ENCODE measurements at places on chromosomes 1 and 21.

GRCh38 chr1:189804352-189804751, 673.3 kb downstream of the BRINP3 start:
- no peak for DNase-seq

GRCh38 chr1:93880731-93881130, 1.7 kb upstream of the DNTTIP2 start:
- DNase-seq: no peak

DNA sequence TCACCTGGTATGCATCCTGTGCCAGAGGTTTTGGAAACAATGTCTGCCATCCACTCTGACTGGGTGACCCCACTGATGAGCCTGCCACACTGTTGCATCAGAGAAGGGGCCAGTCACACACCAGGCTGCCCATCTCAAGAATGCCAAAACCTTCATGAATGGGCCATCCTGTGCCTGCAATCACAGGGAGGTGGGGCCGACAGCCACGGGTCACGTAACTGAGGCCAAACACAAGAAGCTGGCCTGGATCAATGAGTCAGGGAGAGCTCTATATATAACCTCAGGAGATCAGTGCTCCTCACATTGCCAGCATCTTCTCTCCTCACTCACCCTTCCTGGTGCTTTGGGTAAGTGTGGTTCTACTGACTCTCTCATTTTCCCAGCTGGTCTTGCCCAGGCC, at the start of gene LORICRIN:
Gene LORICRIN (plus strand): TSS at position 301 of the 400 bp plus-strand sequence. CDS start 1,263 bp downstream, outside the sequence.
- no peak for DNase-seq

- DNase-seq: no peak
These were observed 376.9 kb downstream of the HHIPL2 start for GRCh38 chr1:222171005-222171404.

DNA sequence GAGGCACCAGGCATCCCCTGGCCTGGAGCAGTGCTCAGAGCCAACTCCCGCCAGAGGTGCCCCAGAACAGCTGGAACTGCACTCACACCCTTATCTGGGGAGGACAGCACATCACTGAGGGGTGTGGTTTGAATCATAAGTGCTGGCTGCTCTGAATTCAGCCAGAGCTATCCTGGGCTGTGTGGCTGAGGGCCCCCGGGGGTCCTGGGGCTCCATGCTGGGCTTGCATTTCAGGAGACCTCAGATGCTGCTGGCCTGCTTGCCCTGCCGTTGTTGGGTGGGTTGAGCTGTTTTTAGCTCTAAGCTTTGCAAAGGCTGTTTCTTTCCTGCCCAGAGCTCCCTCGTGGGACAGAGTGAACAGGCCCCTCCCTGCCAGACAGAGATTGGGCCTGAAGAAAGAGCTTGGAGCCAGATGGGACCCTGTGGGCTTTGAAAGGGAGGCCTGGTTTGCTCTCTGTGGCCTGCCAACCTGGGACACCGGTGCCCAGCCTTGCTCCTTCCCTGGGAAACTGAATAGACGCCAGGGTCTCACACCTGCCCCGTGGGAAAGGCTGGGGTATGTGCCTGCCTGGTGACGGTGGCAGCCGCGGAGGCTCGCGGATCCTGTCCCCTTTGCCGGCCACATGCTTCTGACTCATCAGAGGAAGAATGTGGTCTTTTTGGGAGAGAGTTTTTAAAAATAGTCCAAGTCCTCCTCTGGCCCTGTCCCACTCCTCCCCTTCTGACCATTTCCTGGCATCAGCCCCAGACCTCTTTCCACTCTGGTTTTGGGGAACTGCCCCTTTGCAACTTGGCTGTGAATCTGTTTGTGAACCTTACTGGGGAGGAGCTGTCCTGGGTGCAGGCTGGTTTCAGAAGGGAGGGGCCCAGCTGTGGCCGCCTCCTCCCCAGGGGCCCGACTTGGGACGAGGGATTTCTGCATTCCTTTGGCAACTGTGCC, 30.0 kb downstream of the ARHGEF10L start:
- DNase-seq: no peak

DNA sequence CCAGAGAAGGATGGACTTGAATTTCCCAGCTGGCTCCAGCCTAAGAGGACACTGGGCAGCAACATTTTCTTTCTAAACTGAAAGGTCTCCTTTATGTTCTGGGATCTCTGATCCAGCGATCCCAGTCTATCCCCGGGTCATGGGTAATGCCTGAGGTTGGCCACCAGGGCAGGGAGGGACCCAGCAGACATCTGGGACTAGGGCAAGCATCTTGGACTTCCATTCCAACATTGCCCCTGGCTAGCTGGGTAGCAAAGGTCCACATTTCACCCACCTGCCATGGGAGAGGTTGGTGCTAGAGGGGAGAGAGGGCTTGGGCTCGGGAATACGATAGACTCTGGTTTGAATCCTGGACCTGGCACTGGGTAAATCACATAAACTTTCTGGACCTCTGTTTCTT, 84.6 kb downstream of the LRRN2 start:
- no peak for DNase-seq

DNA sequence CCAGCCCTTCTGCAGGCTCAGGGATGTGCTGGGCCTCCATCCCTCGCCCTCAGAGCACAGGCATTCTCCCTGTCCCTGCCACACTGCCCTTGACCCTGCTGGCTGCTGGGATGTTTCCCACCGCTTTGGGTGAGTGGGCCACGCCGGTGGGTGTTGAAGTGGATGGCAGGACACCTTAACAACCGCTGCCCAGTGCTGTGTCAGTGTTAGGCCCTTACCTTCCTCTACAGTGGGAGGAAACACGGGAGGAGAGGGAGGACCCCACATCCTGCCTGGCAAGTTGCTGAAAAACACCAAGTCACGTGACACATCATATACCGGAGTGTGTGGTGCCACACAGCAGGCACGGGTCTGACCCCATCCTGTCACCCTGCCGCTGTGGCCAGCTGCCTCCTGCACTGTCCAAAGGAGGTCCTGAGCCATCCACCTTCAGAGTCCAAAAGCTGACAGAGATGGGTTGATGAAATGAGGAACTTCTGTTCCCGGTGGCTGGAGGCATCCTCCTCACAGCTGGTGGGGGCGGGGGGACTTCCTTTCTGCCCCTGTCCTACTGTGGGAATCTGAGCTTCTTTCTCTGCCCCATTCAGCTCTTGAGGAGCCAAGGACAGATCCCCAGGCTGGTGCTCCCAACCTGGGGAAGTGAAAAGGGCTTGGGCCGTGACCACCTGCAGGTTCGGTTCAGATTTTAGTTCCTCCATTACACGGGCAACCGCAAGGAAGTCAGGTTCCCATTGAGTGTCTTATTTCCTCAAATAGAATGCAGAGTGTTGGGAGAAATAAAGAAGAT, 3.2 kb upstream of the THEMIS2 start:
- DNase-seq: no peak

Measured in stimulated activated CD8-positive, alpha-beta memory T cell treated with anti-CD3 and anti-CD28 coated beads, Interleukin-4, amount 100 ng/mL, for 4 hours (primary cell).